HT-29 (cell line): ENCODE measurements at places on chromosomes 7 and 10.

DNA sequence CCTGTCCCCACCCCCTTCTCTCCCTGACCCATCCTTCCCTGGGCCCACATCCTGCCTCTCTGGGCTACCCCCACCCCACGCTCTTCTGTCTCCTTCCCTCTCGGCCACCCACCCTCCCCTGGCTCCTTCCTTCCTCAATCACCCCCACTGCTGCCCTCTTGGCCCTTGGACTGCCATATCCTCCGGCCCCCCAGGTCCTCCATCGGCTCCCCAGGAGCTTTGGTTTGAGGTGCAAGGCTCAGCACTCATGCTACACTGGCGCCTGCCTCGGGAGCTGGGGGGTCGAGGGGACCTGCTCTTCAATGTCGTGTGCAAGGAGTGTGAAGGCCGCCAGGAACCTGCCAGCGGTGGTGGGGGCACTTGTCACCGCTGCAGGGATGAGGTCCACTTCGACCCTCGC lies 10.9 kb downstream of the EPHB6 start:
- DNase-seq = no peak

GRCh38 chr7:95628831-95629439 lies 32.6 kb upstream of the PDK4 start:
- DNase-seq = no peak

GRCh38 chr10:48439031-48439430 lies 132.6 kb downstream of the MAPK8 start:
- no peak for DNase-seq

DNA sequence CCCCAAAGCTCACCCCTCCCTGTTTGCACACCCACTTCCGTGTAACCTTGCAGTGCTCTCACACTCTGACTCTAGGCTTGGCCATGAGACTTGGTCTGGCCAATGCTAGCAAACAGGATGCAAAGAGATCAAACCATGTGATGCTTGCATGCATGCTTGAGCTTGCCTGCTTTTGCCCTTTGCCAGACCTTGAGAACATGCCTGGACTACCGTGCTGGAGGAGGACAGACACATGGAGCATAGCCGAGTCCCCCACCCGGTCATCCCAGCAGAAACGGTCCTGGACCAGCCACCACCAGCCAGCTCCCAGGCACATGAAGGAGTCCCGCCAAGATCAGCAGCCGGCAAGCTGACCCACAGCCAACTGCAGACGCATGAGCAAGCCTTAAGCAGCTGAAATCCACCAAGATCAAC lies 23.4 kb downstream of the PYROXD2 start:
- no peak for DNase-seq

GRCh38 chr10:116752563-116752962 lies 10.2 kb upstream of the HSPA12A start:
- no peak for DNase-seq

DNA sequence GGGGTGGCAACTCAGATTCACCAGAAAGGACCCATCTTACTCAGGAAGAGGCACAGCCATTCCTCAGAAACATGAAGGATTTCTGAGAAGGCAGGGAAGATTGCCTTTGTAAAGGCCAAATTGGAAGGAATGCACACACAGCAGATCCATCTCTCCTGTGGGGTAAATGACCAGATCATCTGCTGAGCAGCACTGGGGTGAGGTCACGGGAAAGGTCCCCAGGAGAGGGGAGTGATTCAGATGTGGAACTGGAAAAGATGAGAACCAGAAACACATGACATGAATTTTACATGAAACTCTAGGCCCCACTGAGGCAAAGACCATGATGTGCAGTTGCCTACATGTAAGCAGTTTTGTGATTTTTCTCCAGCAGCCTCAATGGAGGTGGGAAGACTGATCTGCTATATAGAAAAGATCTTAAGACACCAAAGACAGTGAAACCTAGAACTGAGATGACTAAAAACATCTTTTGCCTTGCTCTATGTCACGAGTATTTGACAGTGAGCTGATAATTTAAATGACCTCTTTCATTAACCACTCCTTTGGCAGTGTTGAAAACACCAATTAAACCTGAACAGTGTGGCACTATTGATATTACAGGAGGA lies 91.6 kb downstream of the AMPH start:
- DNase-seq = no peak

GRCh38 chr10:61438141-61438988 lies 14.8 kb downstream of the TMEM26 start:
- peak; percentile 10 for DNase-seq

DNA sequence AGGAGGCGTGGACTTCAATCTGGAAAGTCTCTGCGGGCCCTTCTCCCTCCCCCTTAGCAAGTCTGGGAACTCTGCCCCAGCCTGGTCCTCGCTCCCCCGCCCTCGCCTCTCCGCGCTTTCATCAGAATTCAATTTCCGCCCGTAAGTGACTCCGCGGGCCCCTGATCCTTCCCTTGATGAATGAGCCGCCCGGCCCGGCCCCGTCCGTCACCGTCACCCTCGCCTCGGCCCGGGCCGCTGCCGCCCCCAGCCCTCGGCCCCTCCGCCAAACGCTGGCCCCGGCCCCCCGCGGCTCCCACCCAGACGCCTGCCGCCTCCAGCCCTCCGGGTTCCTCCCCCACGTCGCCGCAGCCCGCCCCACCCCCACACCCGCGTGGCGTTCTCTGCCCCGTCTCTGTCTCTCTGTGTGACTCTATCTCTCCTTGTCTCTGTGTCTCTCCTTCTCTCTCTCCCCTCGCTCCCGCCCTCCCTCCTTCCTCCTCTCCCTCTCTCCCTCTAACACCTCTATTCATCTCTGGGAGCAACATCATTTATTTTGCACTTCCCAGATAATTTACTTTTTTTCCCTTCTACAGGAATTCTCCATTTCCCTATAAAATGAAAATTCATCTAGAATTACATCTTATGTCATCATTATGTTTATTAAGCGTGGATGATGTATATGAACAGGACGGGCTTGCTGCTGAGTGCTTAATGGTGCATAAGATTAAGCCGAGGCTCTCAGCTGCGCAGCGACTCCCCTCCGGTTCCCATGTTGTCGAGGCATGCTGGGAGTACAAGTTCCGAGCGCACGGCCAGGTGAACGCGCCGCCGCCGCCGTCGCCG lies 91.2 kb upstream of the PAX2 start:
- DNase-seq = no peak

- no peak for DNase-seq
Observed at GRCh38 chr7:123714296-123715080, 34.3 kb downstream of the WASL start.

DNA sequence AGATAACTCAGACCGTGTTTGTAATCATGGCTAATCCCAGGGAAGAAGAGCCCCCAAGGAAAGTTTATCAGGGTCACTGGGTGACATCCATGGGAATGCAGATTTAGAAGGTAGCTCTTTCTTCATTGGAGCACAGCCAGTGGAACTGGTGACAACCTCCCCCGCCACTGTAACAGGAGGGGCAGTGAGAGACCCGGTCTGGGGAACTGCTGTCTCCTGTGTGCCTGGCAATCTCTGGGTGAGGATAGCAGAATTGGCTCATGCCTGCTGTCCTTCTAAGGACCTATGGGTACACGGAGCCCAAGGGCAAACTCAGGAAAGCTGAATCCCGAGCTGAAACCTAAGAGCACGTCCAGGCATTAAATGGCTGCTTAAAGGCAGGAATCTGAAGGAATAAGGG lies 341.6 kb downstream of the ABCA13 start:
- no peak for DNase-seq

DNA sequence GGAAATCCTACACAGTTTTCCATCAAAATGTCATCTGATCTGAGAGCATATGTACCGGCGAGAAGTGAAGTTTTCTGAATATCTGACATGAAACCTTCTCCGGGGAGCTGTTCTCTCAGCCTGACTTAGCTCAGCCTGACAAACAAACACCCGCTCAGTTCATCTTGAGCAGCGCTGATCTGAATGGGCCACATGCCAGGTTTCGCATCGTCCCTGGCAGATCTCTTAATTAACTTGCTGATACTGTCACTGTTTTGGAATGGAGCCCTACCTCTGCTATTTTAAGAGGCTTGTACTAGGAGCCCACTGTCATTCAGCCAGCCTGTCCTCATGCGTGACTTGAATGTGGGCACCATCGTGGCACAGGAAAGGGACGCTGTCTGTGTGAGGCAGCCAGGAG lies 109.2 kb downstream of the STRA8 start:
- DNase-seq = no peak

DNA sequence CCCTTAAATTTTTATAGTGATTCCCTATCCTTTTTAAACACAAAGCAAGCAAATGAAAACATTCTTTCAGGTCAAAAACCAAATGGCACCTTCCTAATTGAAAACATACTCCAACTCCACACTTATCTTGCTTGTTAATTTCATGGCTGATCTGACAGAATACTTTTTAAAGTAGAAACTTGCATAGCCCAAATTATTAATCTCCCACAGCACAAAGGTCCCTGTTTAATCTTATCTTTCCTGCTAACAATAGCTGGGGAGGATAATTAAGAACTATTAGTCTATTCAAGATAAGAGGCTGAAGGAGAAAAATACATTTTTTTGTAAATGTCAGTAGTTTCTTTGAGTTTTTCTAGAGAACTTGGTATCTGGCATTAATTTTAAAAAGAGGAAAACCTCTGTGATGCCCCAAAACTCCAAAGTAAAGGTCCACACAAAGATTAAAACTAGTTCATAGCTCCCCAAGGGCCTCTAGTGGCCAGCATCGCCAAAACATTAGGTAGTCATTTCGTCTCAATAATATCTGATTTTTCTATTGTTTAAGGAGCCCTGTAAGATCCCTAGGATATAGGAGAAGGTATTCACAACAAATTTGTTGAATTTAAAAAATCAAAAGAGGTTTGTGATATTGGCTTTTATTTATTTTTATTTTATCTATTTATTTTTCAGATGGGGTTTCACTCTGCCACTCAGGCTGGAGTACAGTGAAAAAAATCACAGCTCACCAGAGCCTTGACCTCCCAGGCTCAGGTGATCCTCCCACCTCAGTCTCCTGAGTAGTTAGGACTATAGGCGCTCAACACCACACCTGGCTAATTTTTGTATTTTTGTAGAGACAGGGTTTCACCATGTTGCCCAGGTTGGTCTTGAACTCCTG lies 14.7 kb downstream of the CDNF start:
- peak; percentile 81 for DNase-seq

- DNase-seq = no peak
Observed at GRCh38 chr7:100156331-100157068, 2.0 kb downstream of the TRAPPC14 start.

DNA sequence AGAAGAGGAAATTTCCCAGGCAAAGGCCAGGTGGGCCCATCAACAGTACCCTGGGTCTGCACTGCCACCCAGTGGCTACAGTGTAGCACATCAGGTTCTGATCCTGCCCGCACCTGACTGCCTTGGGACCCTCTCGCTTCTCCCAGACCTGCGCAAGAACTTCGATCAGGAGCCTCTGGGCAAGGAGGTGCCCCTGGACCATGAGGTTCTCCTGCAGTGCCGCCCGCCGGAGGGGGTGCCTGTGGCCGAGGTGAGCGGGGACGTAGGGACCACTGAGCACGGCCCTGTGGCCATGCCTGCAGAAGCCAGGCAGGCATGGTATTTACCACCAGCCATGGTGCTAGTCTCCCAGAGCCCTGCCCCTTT lies 33.9 kb upstream of the SLC29A3 start:
- peak; percentile 63 for DNase-seq
